ENCODE measurements at places on chromosomes 7 and 10. TPM values are rescaled to one million over a fixed set of nuclear protein-coding genes. Genes with fewer than 3 reads are reported as not detected.

DNA sequence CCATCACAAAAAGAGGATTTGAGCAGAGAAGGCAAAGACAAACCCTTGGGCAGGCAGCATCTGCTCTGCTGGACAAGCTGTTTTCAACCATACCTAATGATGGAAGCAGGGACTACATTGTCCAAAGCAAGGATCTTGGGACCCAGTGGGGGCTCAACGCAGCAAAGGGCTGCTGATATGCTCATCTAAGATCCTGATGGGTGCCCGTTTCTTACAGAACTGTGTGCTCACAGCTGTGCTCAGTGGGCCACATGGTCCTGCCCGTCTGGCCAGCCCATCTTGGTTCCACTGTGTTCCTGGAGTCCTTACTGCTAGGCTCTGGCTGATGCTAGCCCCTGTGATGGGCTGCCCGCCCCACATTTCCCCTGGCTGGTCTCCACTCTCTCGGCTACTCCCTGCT lies 36.1 kb downstream of the GPRIN2 start:
- H3K36me3 ChIP-seq: no peaks in the 10 kb centered on the region
- no peaks in the 10 kb centered on the region for H3K4me1 ChIP-seq
- H3K27ac ChIP-seq: no peak overlapping the region
- peak; percentile 45 for DNase-seq

GRCh38 chr10:78655979-78656378 lies 412.8 kb upstream of the ZMIZ1 start:
- H3K27me3 ChIP-seq: no peaks in the 10 kb centered on the region
- H3K4me3 ChIP-seq: no peak overlapping the region
- H3K27ac ChIP-seq: no peak overlapping the region
- no peaks in the 10 kb centered on the region for H3K36me3 ChIP-seq
- peaks cover 7% of the 10 kb centered on the region for H3K4me1 ChIP-seq

GRCh38 chr10:117554241-117554814 lies 11.8 kb downstream of the EMX2 start:
- H3K4me3 ChIP-seq: no peak overlapping the region
- no peak overlapping the region for H3K27ac ChIP-seq
- no peaks in the 10 kb centered on the region for H3K36me3 ChIP-seq
- H3K27me3 ChIP-seq: peaks cover 45% of the 10 kb centered on the region
- no peak for DNase-seq
- no peaks in the 10 kb centered on the region for H3K4me1 ChIP-seq

Gene ELMO1
- 19.6 TPM for total RNA-seq

GRCh38 chr7:80403686-80404241 lies 108.1 kb downstream of the GNAT3 start:
- DNase-seq: no peak
- no peak overlapping the region for H3K27ac ChIP-seq
- no peak overlapping the region for H3K4me3 ChIP-seq
- H3K27me3 ChIP-seq: no peaks in the 10 kb centered on the region
